ENCODE measurements at places on chromosomes 2 and 18.
A peak's percentile ranks its signal among the peaks of the same experiment; 100 is the strongest.

DNA sequence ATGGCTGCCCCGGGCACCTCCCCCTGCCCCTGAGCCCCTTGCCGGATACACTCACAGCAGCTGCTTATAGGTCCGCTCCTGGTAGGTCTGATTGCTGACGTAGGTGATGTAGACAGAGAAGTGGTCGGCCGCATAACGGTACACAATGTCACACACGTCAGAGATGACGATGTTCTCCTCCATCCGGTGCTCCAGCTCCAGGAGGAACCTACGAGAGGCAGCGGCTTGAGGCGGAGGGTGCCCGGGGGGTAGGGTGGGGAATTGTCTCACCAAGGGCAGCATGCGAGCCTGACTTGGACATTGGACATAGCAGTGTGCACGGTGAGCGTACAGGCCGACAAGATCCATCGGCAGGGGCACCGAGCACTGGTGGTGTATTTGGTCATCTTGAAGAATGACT lies 22.8 kb downstream of the SNORC start:
- DNase-seq: no peak

DNA sequence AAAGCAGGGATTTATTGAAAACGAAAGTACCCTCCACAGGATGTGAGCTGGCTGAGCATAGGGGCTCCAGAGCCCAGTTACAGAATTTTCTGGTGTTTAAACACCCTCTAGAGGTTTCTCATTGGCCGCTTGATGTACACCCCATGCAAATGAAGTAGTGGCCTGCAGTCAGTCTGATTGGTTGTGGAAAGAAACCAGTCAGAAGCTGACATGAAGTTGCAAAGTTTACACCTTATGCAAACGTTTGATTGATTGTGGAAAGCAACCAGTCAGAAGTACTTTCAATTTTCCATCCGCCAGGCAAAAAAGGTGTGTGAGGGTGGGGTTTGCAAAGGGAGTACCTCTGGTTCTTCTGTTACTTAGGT lies 62.3 kb downstream of the VWA3B start:
- DNase-seq: peak; percentile 36

- DNase-seq: no peak
Measured at GRCh38 chr2:50476174-50476573, 555.8 kb downstream of the NRXN1 start.

DNA sequence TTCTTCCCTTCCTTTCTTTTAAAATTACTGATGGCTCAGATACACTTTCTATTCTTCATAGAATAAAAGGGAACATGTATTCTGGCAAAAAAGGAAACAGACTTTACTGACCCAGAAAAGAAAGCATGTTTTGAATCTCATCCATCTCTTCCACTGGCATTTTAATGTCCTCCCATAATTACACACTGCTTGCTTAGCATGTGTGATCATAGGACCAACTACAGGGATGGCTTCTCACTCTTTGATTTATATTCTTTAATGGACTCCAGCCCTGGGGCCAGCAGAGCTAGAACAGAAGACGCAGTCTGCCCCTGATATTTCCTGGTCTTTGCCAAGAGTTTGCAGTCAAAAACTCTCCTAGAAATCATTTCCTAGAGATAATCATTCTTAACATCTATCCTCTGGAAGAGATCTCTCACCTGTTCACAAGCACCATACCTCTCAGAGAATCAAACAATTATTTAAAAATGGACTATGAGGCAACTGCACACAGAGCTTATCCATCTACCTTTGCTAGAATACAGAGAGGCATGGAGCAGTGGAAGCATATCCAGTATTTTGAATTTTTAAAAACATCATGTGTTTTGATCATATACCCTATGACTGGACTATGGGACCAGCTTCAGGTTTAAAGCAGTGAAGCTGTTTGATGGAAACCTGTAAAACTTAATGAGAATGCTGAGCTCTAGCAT lies 429.1 kb downstream of the NRXN1 start:
- DNase-seq: no peak

DNA sequence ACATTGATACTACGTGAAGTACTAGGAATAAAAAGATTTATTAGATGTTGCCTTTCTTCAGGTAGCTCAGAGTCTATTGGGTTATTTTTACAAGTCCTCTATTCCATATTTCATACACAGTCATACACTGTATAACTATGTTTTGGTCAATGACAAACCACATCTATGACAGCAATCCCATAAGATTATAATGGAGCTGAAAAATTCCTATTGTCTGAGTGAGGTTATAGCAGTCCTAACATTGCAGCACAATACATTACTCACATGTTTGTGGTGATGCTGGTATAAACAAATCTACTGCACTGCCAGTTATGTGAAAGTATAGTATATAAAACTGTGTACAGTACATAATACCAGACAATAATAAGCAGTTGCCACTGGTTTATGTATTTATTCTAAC lies 595.1 kb downstream of the MBD2 start:
- no peak for DNase-seq

DNA sequence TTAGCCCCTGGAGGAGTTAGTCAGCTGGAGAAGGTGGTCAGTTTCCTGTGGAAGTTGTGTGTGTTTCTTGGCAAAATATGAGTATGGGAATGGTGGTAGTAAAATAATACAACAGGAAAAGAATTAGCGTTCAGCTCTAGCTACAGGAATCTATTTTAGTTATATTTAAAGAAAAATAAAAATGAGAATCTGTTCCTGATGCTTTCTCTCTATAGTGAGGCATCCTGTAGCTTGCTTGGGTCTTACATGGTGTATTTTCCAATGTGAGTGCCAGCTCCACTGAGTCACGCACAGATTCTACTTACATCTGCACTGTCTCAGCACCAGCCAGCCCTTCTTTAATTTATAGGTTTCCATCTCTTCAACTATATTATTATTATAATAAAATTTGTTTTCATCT lies 132.2 kb downstream of the BIRC6 start:
- DNase-seq: no peak

GRCh38 chr2:175353275-175353674 lies 171.8 kb upstream of the ATP5MC3 start:
- peak; percentile 38 for DNase-seq

DNA sequence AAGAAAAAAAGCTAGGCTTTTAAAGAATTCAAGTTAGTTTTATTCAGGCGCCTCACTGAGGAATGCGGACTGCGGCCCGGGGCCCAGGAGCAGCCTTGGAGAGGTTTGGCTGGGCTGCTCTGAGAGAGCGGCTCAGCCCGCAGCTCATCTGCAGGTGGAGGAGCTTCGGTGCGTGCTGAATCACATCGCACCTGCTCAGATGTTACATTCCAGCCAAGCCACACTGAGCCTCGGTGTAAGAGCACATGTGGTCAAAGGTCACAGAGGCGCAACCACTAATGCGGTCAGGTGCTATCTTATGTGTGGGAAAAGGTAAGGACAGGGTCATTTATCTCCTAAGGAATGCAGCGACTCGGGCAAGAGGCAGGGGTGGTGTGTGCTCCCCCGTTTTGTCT lies 17.1 kb upstream of the CNDP1 start:
- DNase-seq: no peak

GRCh38 chr18:53800171-53800570 lies 424.3 kb downstream of the MBD2 start:
- DNase-seq: no peak

DNA sequence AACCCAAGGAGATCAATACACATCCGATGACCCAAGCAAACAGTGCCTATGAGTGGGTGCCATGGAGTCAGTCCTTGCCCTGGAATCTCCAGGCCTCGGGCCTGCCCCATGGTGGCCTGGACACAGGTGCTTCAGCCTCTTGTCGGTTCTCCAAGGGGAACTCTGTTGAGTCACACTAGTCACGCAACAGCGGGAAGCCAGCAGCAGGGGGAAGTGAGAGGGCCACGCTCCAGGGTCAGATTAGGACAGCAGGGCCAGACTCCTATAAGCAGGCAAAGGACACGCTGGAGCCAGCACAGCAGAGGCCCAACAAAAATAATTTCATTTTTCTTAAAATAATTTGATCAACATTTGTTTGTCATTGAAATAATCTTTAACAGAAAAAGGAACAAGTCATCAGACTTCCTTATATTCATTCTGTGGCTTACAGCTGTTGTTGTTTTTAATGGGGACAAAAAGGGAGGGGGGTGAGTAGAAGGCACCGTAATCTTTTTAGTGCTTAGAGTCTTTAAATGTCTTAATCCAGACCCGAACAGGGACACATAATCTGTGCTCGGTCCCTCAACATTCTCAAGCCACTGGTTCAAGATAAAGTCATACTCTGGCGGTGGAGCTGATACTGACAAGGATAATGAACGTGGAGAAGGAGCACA lies 16.4 kb upstream of the ARMC9 start:
- DNase-seq: peak; percentile 99

GRCh38 chr2:240557808-240558207 lies at the start of gene ANKMY1:
TSS of gene ANKMY1 (minus strand) at chr2:240557988. CDS start at chr2:240557335, 653 bp downstream.
- peak; percentile 90 for DNase-seq

DNA sequence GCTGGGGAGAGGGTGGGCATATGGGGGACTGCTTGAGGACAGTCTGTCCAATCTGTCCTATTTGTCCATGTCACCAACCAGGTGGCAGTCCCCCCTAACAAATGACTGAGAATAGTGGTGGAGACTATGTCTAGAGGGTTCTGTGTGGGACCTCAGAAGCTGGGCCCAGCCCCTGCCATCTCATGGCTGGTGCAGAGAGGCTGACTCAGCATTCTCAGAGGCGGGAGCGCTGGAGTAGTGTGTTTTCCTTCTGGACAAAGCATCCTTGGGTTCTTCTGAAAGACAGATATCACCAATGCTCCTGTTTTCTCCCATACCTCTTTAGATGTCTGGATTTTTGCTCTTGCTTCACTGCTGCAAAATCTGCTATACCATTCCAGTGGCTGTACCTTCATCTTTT lies 44.1 kb upstream of the SP140L start:
- DNase-seq: no peak
